ENCODE measurements at places on chromosomes 16 and 17. TPM values are rescaled to one million over a fixed set of nuclear protein-coding genes. Genes with fewer than 3 reads are reported as not detected.
A peak's percentile ranks its signal among the peaks of the same experiment; 100 is the strongest.

DNA sequence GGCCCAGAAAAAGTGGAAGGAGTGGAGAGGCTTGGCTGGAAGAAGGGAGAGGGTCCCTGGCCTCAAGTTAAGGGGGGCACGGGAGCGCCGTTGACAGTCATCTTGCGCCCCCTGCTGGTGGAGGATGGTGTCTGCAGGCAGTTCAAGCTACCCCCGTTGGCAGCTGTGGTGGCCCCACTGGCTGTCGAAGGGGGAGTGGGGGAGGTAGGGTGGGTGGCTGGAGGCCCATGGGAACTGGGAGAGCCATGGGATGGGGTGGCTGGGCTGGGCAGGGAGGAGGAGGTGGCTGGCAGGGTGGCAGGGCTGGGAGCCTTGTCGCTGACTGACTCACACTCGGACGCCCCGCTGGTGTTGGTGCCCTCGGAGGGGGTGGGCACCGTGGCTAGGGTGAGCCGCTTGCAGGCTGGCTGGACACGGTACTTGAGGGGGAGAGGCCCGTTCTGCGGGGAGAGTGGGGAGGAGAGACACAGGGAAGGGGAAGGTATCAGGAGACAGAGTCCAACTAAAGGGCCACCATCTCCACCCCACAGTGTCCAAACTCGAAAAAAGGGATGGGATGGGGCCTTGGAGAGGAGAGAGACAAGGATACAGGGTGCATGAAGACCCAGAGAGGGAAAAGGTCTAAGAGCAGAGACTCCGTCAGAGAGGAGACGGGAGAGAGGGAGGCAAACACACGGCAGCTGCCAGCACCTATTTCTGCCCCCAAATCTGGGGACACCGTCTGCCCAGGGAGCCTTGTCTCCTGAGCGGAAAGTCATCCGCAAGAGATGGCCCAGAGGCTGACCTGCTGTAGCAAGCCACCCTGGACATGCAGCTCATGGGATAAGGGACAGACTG, 5.2 kb downstream of the CISD3 start:
- no peak overlapping the region for H3K27ac ChIP-seq
- peaks cover 25% of the 10 kb centered on the region for H3K4me1 ChIP-seq
- peaks cover 2% of the 10 kb centered on the region for H3K36me3 ChIP-seq
- H3K4me3 ChIP-seq = no peak overlapping the region
- DNase-seq = peak; percentile 79

- H3K36me3 ChIP-seq = no peaks in the 10 kb centered on the region
- H3K4me3 ChIP-seq = no peak overlapping the region
- H3K4me1 ChIP-seq = no peaks in the 10 kb centered on the region
- no peaks in the 10 kb centered on the region for H3K27me3 ChIP-seq
- DNase-seq = no peak
Observed at GRCh38 chr16:10668322-10669045, 26.2 kb downstream of the TEKT5 start.

DNA sequence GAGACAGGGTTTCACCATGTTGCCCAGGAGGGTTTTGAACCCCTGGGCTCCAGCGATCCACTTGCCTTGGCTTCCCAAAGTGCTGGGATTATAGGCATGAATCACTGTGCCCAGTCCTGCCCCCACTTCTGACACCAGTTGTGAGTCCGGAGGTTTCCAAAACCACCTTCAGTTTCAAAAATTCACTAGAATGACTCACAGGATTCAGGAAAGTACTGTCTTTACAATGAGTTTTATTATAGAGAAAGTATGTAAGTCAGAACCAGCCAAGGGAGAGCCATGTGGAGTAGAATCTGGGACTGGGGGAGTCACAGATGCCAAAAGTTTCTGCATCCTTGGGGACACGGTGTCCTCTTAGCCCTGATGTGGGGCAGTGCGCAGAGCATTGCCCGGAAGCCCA, 55.1 kb downstream of the PLD6 start:
- peaks cover 10% of the 10 kb centered on the region for H3K4me1 ChIP-seq
- H3K36me3 ChIP-seq = peaks cover 27% of the 10 kb centered on the region
- DNase-seq = no peak
- H3K4me3 ChIP-seq = no peak overlapping the region
- H3K27ac ChIP-seq = no peak overlapping the region
- no peaks in the 10 kb centered on the region for H3K27me3 ChIP-seq

GRCh38 chr16:89189358-89190025, 10.8 kb downstream of the SLC22A31 start:
- peaks cover 2% of the 10 kb centered on the region for H3K27me3 ChIP-seq
- H3K27ac ChIP-seq = no peak overlapping the region
- H3K36me3 ChIP-seq = no peaks in the 10 kb centered on the region

GRCh38 chr16:83145297-83145696, 518.5 kb downstream of the CDH13 start:
- no peaks in the 10 kb centered on the region for H3K4me1 ChIP-seq
- no peaks in the 10 kb centered on the region for H3K36me3 ChIP-seq
- DNase-seq = no peak
- peaks cover 2% of the 10 kb centered on the region for H3K27me3 ChIP-seq
- H3K4me3 ChIP-seq = no peak overlapping the region

GRCh38 chr17:16515933-16516332, 23.9 kb upstream of the LRRC75A start:
- no peaks in the 10 kb centered on the region for H3K36me3 ChIP-seq
- no peak overlapping the region for H3K4me3 ChIP-seq
- DNase-seq = no peak
- H3K4me1 ChIP-seq = peaks cover 11% of the 10 kb centered on the region
- H3K27ac ChIP-seq = no peak overlapping the region

DNA sequence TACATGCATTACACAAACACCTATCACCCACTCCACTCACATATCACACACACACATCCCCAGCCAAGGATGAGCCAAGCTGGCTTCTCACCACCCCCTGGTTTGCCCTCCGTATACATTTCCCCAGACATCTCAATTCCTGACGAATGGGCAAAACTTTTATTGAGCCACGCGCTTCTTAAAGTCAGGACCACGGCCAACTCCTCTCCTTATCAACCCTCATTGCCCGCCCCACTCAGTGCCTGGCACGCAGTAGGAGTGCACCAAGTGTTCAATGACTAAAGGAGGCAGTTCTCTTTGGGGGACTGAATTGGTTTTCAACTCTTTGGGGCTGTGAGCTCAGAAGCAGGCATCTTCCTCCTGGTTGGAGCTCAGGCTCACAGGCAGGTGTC, 22.5 kb upstream of the C16orf78 start:
- no peaks in the 10 kb centered on the region for H3K4me1 ChIP-seq
- H3K36me3 ChIP-seq = no peaks in the 10 kb centered on the region
- H3K27ac ChIP-seq = no peak overlapping the region
- H3K4me3 ChIP-seq = no peak overlapping the region
- H3K27me3 ChIP-seq = peaks cover 8% of the 10 kb centered on the region
- no peak for DNase-seq

DNA sequence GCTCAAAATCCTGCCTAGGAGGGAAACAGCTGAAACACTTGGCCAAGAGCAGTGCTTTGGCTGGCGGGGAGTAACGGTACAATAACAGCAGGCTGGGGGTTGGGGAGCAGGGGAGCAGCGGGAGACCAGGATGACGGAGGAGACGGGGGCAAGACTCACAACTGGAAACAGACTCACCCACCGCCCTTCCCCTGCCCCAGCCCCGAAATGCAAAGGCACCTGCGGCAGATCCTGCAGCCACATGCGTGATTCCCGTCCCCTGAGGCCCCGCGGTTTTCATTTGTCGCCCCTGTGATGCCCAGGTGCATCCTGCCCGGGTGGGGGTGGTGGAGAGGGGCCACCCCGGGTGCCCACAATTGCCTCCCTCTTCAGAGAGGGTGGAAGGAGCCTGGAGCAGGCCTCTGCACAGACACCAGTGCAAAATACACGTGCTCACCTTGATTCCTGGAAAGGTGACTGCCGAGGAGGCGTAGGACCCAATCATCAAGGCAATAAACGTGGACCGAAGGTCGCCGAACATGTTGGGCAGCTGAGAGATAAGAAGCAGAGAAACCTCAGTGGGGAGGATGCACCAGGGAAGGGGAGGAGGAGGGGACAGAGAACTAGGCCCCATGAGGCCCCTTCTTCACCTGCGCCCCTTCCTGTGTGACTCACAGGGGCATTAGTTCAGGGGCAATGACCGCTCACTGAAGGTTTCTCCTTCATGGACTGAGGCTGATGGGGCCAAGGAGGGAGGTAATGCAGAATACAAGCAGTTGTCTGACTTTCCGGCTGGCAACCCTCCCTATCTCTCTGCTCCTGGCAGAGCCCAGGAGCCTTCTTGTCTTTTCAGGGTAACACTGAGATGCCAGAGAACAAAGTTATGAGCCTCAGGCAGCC, 30.4 kb upstream of the PITPNA start:
- H3K27me3 ChIP-seq = no peaks in the 10 kb centered on the region
- peaks cover 7% of the 10 kb centered on the region for H3K4me1 ChIP-seq
- H3K4me3 ChIP-seq = no peak overlapping the region
- no peaks in the 10 kb centered on the region for H3K36me3 ChIP-seq
- no peak for DNase-seq

- H3K4me1 ChIP-seq = peaks cover 35% of the 10 kb centered on the region
- H3K27me3 ChIP-seq = no peaks in the 10 kb centered on the region
- H3K4me3 ChIP-seq = peak within 1 kb of the TSS; percentile 100
- H3K36me3 ChIP-seq = peaks cover 17% of the 10 kb centered on the region
- H3K27ac ChIP-seq = peak within 1 kb of the TSS; percentile 99
Observed at GRCh38 chr17:40287494-40288369, at the start of gene CDC6. Gene CDC6 (plus strand): TSS chr17:40287879. CDS start chr17:40289421, 1,542 bp downstream.

DNA sequence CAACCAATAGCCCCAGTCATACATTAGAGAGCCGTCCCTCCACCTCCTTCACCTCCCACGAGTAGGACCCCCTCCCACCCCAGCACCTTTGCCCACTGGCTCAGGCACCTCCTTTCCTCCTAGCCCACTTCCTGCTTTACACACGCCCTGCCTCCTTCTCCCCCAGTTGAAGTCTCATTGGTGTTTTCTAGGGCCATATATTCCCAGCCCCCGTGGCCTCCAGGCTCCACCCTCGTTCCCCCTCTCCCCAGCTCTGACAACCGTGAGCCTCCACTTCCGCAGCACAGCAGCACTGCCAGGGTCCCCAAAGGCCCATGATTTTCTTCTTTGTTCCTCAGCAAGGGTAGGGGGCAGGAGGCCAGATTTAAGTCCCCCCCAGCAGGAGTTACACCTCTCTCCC, 340.3 kb upstream of the TNRC6C start:
- DNase-seq = peak; percentile 50
- H3K4me3 ChIP-seq = peak overlapping the region; percentile 63

DNA sequence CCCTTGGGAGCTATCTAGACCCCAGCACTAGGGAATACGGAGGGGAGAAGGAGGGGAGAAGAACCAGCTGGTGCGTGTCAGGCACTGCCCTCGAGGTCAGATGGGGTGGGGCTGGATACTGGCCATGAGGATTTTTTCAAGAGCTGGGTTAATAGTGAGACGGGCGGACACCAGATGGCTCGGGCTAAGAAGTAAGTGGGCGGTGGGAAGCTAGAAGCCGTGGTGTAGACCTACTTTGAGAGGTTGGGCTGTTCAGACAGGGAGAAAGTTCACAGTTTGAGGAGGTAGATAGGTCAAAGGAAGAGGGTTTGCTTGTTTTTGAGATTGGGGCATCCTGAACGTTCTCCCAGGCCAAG, 303.8 kb downstream of the SEC14L1 start:
- no peaks in the 10 kb centered on the region for H3K27me3 ChIP-seq
- peak overlapping the region; percentile 85 for H3K4me3 ChIP-seq
- H3K4me1 ChIP-seq = peaks cover 77% of the 10 kb centered on the region
- peak overlapping the region; percentile 90 for H3K27ac ChIP-seq

DNA sequence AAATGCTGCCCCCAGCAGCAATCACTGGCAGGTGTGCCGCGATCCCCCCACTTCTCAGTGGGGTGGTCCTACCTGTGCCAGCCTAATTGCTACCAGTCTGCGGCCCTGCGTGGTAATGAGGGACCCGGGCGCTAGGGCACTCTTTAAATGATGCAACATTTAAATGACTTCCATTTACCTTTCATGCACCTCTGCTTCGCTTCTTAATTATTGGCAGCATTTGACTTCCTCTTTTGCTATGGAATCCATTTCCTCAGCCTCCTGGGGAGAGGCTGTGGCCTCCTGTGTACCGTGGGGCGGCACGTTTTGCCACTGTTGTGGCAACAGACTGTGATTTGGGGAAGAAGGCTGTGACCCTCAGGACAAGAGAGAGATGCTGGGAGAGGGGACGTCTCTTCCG, 86.1 kb downstream of the RPA1 start:
- H3K27ac ChIP-seq = no peak overlapping the region
- H3K27me3 ChIP-seq = peaks cover 11% of the 10 kb centered on the region
- DNase-seq = no peak
- no peaks in the 10 kb centered on the region for H3K4me1 ChIP-seq

- H3K27ac ChIP-seq = peak overlapping the region; percentile 91
- H3K4me1 ChIP-seq = peaks cover 53% of the 10 kb centered on the region
- H3K36me3 ChIP-seq = peaks cover 6% of the 10 kb centered on the region
- no peaks in the 10 kb centered on the region for H3K27me3 ChIP-seq
- DNase-seq = no peak
- H3K4me3 ChIP-seq = no peak overlapping the region
Observed at GRCh38 chr16:67551972-67552371, 10.4 kb upstream of the CTCF start.

DNA sequence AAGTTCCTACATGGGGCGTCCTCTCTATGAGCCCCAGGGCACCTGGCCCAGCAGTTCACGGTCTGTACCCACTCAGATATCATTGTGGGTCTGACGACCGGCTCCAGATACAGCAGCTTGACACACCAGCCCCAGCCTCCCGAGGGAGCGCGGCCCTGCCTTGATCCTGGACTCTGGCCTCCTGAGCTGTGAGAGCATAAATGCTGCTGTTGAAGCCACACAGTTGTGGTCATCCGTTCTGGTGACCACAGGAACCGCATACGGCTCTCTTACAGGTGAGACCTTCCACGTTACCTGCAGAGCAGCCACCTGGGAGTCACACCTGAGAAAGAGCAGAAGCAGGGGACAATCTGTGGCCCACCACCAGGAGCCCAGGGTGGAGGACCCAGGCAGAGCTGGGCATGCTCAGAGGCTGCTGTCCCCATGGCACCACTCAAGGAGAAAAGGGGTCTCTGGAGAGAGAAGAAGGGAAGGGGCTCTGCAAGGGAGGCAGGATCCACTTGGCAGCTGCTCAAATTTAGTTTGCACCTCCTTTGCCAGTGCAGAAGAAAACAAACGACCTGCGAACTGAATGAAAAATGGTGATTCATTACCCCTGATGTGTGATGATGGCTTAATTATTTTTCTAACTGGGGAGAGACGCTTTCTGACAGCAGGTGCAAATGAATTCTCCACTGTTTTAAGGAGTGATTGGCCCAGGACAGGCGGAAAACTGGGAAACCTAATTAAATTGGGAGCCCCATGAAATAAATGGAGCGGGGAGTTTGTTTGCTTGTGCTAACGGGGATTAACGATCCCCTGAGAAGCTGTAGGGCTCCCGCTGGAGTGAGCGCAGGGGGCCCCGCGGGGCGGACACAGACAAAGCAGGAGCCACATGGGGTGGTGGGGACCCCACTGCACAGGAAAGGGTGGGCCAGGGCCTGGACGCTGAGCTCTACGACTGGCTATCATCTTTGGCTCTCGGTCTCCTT, 208.9 kb downstream of the RBFOX3 start:
- peaks cover 10% of the 10 kb centered on the region for H3K4me1 ChIP-seq
- DNase-seq = no peak
- no peak overlapping the region for H3K27ac ChIP-seq

- H3K4me3 ChIP-seq = peak overlapping the region; percentile 56
- peaks cover 8% of the 10 kb centered on the region for H3K27me3 ChIP-seq
- peak overlapping the region; percentile 81 for H3K27ac ChIP-seq
- no peaks in the 10 kb centered on the region for H3K36me3 ChIP-seq
Observed at GRCh38 chr16:81831722-81832126, 52.6 kb downstream of the PLCG2 start.

Gene NPTX1
- total RNA-seq = 2.8 TPM

Gene RPL38
- 1,179 TPM for total RNA-seq

Data from activated naive CD8-positive, alpha-beta T cell treated with anti-CD3 and anti-CD28 coated beads, Interleukin-2, amount 10 ng/mL, durations not matched to agents 7 days and 5 days (primary cell).